ENCODE measurements at places on chromosomes 3 and 15.

DNA sequence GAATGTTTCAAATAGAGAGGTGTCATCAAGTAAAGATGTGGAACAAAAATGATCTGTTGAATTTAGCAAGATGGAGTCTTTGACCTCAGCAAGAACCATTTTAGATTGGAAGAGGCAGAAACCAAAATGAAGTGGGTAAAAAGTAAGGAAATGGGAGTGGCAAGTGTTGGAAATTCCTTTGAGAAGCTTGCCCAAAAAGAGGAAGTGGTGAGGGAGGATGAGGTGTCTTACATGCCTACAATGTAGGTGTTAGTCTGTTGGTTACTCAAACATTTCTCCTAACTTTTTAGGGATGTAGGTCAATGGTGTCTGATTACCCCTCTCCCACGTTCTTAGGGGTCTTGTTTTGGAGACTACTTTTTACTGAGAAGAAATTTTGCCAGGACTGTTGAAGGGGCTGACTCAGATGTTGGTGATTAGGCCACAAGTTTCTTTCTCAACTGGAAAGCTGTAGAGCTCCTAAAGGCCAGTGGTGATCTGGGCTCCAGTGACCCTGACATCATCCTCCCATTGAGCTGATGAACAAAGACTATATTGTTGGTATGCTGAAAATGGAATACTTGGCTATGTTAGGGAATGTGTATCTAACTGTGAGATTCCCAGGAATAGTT lies 5.1 kb downstream of the PPP2R3A start:
- DNase-seq = no peak

DNA sequence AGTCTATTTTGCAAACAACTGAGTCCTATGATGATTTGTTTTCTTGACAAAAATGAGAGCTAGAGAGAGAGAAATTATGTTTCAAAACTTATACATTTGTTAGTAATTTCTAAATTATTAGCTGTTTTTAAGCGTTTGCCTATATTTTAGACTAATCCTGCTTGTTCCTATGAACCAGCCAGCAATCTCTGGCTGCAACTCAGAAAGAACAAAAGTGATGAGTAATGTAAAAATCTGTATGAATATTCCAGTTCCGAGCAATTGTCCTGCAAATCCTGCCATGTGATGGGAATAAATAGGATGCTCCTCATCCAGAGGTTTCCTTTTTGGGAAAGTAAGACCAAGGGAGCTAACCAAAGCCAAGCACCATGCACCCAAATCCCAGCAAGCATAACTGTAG lies 228.3 kb upstream of the GBE1 start:
- no peak for DNase-seq

GRCh38 chr15:82197733-82198594 lies 64.6 kb downstream of the EFL1 start:
- DNase-seq = peak; percentile 49

- DNase-seq = no peak
These were observed 1.7 kb downstream of the IP6K2 start for GRCh38 chr3:48715174-48715800.

DNA sequence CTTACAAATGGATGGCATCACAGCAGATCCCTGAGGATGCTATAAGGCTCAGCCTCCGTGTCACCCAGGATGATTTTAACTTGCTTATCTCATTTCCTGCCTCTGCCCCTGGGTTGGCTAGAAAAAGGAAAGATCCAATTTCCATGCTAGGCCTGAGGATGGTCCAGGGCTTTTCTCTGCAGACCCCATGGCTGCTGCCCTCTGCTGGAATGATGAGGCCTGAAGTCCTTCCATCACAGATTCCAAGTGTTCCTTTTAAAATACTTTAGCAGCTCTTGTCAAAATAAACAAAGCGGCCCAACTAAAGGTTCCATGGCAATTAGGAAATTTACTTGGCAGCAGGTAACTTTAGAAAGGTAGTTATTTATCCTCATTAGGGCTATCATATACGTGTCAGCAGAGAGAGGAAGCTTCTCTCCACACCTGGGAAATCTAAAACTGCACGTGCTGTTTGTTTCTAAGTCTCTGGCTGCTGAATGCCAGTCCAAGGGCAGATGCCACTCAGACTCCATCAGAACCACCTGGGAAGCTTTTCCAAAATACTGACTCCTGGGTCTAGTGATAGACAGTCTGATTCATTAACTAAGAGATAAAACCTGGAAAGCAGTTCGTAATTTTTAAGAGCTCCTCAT lies 401.9 kb upstream of the IL12A start:
- DNase-seq = peak; percentile 28

- DNase-seq = no peak
These were observed 15.7 kb downstream of the GK5 start for GRCh38 chr3:142209655-142210054.

- DNase-seq = no peak
These were observed 1292.6 kb downstream of the SI start for GRCh38 chr3:163785693-163786092.

- no peak for DNase-seq
These were observed 589.7 kb upstream of the KCNMB2 start for GRCh38 chr3:177946497-177946896.

All from NCI-H526 treated with DMSO at 0.1 percent for 48 hours (cell line).